ENCODE measurements at places on chromosomes 1 and 21.

DNA sequence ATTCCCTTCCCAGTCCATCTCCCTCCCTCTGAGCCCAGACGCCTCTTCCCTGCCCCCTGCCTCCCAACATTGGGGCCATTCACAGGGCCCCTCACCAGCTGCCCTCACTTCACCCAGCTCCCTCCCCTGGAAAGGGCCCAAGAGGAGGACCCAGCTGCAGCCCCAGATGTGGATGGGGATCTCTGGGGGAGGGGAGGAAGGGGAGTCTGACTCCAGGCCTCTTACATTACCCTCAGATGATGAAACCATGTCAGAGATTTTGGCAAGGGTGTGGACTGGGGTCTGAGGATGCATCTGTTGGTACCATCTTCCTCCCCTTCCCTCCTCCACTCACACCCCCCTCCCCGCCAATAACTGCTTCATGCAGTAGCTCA lies 1.1 kb upstream of the KIF21B start:
- DNase-seq, result no peak

GRCh38 chr21:43598416-43599120 lies 60.7 kb downstream of the HSF2BP start:
- DNase-seq, result no peak

GRCh38 chr1:68116643-68117235 lies 66.3 kb upstream of the DIRAS3 start:
- DNase-seq, result peak; percentile 38

DNA sequence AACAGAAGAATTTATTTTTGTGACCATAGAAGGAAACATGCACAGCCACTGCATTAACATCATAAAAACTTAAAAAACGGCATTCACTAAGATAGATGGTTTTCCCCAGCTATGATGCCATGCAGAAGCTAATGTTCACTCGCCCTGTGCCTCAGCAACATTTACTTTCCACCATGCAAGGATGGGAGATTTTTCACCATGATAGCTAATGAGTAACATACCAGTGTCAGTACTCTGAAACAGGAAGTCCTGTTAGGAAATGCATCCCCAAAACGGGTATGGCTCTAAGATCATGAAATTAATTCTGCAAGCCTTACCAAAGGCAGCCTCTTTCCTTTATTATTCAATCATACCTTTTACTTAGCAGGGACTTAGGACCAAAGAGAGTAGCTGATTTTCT lies 17.5 kb upstream of the VAMP3 start:
- no peak for DNase-seq

- DNase-seq, result no peak
Measured at GRCh38 chr1:224201853-224202252, 18.8 kb downstream of the DEGS1 start.

DNA sequence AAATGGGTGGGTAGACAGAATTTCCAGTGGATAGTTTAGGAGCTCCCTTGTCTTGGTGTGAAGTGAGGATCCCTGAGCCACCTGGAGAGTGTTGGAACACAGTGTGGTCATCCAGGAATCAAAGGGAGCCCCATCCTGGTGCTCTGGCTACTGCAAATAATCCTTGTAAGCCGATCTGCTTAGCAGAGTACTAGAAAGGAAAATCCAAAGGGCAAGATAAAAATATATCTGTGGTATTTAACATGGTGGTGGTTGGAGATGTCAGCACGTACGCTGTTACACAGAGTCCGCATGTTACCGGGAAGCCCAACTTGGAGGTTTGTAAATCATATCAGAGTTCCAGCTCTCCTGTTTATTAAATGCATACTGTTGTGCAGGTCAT lies 39.0 kb downstream of the VANGL1 start:
- no peak for DNase-seq

- no peak for DNase-seq
Measured at GRCh38 chr1:218694085-218694484, 348.9 kb downstream of the TGFB2 start.

DNA sequence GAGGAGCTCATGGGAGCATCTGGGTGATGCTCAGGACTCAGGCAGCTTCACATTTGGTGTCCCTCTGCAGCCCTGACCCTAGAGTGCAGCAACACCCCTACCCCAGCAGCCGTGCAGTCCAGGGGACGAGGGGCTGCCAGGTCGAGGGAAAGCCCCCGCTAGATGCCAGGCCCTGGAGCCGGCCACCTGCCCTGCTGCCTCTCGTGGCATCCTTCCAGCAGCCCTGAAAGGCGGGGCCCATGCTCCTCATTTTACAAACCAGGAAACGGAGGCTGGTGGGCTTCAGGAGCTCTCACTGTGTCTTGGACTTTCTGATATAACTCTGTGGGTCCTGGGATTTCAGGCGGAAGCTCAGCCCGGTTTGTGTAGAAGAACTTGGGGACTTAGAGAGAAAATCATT lies 120.5 kb upstream of the WNT4 start:
- DNase-seq, result no peak

Data from left renal cortex interstitium (tissue), 4 donors.